ENCODE measurements at places on chromosomes 4 and X.

GRCh38 chrX:29447867-29448266 is 767.5 kb upstream of the MAGEB2 start:
- no peak for DNase-seq

- DNase-seq = no peak
These were observed 17.6 kb upstream of the PRDM8 start for GRCh38 chr4:80179637-80180161.

- DNase-seq = no peak
These were observed 664 bp downstream of the MED12 start for GRCh38 chrX:71118985-71119535.

DNA sequence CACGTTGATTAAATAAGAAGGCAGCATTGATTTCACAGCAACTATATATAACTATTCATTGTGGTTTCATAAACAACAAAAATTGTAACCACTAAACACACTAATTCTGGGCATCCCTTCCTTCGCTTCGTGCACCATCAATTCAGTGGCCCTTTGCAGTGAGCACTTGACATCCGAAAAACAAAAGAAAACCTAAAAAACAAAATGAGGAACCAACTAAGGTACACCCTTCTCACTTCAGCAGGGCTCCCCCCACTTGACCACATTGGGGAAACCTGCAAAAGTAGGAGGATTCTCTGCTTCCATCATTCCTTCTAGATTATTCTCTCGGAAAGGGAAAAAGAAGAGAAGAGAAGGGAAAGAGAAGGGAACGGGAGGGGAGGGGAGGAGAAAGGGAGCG is 28.3 kb downstream of the NBDY start:
- DNase-seq = peak; percentile 14

DNA sequence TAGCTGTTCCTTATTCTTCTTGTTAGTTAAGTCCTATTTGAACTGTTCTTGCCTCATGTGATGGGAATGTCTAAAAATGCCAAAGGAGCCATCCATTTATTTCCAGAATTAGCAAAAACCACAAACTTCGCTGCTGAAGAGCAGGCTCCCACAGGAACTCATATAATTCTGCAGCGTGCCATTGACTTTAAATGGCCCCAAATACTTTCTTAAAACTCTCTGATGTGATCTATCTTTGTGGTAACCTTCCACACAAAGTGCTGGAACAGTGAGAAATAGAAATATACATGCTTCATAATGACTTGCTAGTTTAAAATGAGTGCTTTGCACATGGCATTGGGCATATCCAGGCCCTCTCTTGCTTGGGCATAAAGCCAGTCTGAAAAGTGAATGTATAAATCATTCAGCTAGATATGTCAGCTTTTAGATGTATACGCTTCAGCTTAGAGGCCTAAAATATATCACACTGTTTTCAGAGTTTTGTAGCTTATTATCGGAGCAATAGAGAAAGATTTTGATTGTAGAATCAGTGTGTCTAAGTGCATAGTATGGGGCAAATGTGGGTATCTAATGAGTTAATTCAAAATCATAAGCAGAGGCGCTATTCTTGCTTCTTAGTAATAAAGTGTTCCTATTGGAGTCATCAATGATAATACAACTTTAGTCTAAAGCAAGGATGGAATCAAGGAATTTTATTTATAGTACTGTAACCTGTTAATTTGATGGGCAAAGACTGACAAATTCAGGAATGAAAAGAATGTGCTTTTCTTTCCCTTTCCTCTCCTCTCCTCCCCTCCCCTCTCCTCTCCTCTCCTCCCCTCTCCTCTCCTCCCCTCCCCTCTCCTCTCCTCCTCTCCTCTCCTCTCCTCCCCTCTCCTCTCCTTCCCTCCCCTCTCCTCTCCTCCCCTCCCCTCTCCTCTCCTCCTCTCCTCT is 392.2 kb upstream of the ZFP42 start:
- no peak for DNase-seq

DNA sequence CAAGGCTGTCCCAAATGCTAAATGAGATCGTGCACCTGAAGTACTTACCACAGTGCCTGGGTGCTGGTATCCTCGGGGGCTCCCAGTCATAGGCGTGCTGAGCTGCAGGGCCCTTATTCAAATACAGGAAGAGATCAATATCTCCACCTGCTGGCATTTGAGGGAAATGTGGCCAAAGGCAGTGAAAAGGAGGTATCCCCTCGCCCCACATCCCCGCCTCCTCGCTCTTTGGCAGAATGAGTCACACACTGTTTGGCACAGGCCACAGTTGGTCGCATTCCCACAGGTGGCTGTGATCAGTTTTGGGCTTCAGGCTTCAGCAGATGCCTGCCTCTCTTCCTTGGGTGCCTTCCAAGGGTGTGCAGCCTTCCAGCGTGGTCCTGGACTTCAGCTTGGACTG is 28.4 kb downstream of the ZNF185 start:
- peak; percentile 21 for DNase-seq

- no peak for DNase-seq
These were observed 3.1 kb downstream of the MANBA start for GRCh38 chr4:102757681-102758080.

DNA sequence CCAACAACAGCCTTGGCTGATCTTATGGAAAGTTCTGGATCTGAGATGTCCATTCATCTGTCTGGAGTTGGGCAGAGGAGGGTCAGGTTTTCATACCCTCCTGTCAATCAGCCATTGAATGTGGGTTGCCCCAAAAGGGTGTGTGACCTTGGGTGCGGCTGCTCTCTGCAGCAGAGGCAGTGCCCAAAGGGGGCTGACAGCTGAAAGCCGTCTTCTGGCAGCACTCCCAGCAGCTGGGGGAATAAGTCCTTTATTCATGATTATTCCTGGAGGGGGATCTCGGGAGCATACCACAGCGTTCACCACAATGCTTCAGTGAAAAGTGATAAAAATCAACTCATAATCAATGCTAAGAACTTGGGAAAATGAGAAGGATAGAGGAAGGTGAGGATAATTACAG is 54.7 kb downstream of the OTC start:
- no peak for DNase-seq

DNA sequence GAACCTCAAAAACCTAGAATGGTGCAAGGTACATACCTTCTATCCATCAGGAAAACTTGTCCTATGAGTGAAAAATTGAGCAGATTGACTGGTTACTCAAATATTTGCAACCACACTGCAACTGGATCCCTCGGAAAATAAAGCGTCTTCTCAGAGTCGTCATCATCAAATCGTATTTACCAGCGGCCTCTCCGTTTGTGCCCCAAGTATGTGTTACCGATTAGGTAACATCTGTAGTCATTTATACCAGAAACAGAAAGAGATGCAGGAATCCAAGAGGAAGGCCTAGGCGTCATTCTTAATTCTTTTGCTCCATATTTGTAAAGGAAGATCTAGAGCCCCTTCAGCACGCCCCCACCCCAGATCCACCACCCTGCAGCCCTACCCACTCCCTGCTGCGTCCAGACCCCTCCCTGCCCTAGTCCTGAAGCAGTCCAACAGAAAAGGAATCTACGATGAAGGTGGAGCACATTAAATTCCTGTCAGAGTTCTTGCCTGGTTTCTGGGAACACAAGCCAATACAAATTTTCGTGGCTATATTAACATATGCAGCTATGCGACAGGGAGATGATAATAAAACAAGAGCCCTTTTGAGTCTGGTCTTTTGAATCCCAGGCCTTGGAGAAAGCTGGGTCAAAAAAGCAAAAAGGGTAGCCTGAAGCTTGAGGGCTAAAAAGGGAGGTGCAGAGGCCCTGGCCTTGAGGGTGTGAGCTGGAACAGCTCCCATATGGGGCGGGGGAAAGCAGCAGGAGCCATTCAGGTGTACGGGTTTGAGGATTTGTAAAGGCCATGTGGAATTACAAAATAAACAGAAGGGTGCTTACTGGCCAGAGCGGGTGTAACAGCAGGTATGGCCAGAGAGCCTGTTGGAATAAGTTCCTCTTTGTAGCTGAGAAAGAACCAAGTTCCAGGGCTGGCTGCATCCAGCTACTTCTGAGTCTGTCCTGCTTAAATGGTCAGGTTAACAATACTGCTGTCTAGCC is 77.0 kb downstream of the ZNF827 start:
- no peak for DNase-seq

- no peak for DNase-seq
These were observed 7.5 kb downstream of the PPEF1 start for GRCh38 chrX:18714910-18715309.
